HL-60 (cell line): ENCODE measurements at places on chromosomes 5 and 9.

- DNase-seq, result no peak
These were observed 21.8 kb downstream of the GLT6D1 start for GRCh38 chr9:135617538-135617900.

- DNase-seq, result peak; percentile 12
These were observed 7.3 kb upstream of the RHOBTB3 start for GRCh38 chr5:95723632-95724369.

DNA sequence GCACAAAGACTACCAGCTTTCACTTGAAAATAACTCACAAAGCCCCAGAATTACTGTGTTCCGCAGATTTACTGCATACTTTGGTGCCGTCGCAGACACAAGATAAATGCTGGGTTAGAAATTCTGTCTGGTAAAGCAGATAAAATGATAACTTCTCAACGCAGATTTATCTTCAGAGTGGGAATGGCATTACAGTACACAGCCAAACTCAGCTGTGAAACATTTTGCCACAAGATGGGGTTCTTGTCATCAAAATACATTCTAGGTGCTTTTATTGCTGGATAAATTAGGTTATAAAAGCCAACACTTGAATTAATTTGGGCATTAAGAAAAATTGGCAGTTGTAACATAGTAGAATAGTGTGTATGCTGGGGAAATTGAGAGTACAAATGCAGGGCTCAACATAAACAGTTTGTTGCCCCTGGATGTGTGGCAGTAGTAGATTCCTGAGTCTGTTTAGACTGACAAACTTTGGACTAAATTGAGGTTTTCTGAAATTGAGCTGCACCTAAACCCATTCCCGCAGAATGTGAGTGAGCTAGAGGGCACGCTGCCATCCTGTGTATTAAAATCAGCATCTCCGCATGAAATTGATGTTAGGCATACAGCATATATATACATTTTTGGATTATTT, 61.1 kb downstream of the LMNB1 start:
- no peak for DNase-seq

DNA sequence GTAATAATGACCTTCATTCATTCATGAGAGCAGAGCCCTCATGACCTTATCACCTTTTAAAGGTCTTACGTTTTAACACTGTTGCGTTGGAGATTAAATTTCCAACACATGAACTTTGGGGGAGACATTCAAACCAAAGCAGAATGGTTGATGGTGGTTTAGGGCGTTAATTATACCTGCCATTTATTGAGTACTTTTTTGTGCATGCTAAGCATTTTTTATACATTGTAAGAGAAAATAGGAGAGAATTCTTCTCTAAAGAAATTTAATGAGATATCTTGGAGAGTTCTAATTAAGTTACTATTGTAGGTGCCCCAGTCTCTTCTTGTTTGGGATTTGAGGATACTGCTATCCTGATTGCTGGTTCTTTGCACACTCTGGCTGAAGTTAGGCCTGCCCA, 12.4 kb downstream of the AP3S1 start:
- DNase-seq, result no peak

DNA sequence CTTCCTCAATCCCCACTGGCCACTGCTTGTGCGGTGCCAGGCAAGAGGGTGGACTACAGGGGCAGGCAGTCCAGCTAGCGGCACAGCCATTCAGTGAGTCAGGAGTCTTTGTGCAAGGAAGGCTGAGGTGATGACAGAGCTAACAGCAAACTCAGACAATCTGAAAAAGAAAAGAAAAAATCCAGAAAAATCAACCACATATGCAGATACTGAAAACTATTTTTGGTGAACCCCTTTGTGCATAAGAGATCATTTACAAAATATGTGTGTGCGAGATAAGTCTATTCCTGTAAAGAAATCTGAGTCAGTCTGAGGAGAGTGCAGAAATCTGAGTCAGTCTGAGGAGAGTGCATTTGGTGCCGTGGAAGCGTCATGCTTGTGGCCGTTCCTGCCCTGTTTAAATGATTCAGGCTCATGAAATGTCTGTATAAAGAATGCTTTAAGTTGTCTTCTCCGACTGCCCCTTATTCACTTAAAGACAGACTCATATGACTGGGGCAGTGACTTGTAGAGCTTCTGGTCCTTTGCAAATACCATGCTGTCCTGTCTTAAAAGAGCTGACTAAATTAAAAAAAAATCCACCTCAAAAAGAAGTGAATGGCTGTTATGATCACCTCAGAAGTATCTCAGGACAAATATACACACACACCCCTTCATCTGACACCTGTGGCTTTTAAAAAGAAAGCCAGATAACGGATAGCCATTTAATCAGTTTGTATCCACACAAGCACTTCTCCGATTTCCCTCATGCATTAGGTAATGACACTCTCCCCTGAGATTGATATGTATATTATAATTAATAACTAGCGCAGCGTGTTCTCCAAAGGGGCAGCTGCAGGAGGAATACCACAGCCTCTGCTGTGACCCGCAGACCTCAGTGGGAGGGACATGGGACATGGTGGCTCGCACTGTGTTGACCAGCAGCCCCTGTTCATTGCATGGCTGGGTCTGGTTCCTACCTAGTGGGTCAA, 47.3 kb downstream of the TRIO start:
- no peak for DNase-seq

DNA sequence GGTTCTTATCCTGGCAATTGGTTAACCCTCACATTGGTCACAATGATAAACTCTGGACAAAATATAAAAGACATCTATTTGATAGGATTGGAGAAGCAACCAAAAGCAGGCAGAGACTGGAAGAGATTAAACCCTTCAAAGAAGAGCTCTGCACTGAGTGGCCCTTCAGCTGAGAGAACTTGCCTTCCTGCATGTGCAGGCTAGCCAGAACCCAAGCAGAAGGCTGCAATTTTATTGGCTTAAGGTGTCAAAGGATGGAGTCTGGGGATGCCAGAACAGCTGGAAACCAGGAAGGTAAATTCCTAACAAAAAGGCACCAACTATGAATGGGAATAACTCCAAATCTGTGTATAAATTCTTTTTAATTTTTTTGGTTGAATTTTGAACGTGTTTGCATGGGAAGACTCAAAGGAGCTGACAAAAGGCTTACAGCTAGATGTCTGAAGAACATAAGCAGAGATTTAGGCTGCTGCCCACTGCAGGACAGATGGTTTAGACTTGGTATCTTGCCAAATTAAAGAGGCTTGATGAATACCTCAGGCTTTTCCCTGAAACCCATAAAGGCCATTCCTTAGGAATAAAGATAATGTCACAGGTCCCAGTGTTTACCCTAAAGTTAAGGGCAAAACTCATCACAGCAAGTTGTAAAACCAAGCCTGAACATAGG, 66.3 kb downstream of the NR2F1 start:
- no peak for DNase-seq

DNA sequence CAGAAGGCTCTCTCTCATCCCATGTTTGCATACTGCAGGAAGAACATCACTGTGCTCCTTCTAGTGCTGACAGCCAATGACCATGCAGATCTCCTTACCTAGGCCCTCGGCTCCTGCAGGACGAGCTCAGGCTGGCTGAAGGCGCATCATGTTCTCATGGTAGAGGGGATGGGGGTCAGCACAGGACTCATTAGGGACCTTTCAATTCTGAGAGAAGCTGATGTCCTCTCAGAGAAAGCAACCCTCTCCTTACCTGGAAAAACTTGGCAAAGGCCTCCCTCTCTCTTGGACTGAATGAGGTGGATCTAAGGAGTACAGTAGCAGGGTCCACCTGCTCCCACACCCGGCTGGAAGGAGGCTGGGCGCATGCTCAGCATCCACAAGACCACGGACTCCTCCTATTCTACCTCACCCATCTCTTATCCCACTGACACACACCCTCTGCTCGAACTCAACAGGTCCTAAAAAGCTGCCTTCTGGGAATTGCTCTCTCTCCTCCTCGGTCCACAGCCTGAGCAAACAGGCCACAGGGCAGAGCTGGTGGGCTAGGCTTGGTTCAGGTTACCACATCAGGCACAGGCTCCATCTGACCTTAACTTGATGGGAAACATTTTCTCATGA, 2.9 kb downstream of the IPPK start:
- DNase-seq, result no peak

DNA sequence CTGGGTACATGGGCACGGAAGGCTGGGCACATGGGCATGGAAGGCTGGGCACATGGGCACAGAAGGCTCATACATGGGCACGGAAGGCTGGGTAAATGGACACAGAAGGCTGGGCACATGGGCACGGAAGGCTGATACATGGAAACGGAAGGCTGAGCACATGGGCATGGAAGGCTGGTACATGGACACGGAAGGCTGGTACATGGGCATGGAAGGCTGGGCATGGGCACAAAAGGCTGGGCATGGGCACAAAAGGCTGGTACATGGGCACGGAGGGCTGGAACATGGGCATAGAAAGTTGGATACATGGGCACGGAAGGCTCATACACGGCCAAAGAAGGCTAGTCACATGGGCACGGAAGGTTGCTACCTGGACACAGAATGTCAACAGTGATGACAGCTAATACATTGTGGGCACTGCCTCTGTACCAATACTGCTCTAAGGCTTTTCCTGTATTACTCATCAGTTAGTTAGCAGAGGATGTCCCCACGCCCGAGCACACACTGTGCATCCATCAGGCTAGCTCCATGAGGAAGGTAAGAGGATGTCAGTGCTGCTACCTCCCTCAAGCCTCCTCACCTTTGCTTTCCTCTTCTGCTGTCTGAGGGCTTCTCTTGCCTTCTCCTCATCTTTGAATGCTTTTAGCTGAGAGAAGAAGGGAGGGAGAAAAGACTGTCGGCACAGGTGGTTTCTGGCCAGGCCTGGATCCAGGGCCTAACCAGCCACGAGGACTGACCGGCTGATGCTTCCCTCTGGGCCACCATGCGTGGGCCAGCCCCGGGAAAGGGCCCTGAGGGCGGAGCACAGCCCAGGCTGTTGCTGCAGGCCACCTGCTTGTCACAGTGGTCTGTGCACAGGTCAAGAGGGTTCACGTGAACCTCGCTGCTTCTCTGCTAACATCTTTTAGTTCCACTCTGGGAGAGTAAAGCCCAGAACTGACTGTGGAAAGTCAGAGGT, 14.3 kb downstream of the GPX3 start:
- DNase-seq, result no peak

DNA sequence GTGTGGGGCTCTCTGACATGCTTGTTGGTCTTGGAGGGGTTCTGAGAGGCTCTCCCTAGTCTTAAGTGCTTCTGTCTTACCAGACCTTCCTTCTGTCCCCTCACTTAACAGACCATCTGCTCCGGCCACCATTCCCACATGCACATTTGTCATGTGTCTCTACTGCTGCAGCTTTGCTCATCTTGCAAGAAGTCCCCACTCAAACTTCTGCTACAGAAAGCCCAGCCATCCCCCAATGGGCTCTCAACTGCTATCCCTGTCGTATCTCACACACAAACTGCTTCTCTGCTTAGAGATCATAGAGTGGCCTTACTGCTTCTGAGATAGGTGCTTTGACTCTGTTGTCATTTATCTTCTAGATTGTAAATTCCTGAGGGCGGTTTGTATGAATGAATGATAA, 69.4 kb downstream of the NUP214 start:
- no peak for DNase-seq

GRCh38 chr5:177959315-177959714, 36.7 kb downstream of the PROP1 start:
- no peak for DNase-seq

GRCh38 chr5:145903113-145903512, 30.3 kb upstream of the GRXCR2 start:
- no peak for DNase-seq

DNA sequence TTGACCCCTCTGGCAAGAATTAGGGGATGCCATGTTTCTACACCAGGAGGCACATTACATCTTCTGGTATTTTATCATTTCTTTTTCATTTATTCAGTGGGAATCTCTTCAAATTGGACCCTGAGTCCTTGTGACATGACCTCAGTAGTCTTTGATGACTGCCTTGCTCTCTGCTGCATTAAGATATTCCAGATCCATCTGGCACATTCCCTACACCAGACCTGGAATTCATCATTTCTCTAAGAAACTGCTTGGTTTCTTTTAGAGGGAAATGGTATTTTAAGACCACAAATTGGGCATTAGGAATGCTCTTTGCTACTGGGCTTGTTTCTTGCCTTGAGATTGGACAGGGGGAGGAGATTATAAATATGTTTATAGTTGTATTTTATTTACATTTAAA, 61.0 kb downstream of the GALNT10 start:
- no peak for DNase-seq

GRCh38 chr9:1775230-1775629, 239.9 kb upstream of the SMARCA2 start:
- no peak for DNase-seq

GRCh38 chr5:5270958-5271785, 131.0 kb downstream of the ADAMTS16 start:
- DNase-seq, result no peak

- no peak for DNase-seq
These were observed 29.4 kb upstream of the ADAMTS2 start for GRCh38 chr5:179374506-179375235.

DNA sequence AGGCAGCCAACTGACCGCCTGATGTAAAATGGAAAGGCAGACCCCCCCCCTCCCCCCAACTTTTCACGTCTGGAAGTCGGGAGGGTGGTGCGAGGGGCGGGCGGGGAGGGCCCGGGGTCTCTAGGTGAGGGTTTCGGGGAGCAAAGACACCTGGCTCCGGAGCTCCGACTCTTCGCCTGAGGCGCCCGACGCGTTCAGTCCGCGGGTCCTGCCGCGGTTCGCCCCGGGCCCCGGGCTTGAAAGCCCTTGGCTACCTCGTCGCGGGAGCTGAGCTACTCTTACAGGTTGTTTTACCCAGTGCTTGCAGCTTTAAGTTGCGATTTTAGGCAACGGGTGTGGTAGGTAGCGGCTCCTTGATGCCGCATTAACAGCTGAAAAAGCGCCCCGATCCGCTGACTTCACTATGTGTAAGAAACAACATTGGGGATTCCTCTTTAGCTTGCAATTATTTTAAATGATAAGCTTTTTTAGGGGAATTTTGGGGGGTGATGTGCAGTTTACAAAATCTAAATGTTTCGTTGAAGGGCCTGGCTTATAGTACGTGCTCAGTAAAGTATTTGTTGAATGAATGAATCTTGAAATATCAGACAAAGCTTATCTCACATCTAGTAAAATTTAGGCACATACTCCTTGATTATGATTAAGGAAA, 722 bp downstream of the CDC42SE2 start:
- no peak for DNase-seq

DNA sequence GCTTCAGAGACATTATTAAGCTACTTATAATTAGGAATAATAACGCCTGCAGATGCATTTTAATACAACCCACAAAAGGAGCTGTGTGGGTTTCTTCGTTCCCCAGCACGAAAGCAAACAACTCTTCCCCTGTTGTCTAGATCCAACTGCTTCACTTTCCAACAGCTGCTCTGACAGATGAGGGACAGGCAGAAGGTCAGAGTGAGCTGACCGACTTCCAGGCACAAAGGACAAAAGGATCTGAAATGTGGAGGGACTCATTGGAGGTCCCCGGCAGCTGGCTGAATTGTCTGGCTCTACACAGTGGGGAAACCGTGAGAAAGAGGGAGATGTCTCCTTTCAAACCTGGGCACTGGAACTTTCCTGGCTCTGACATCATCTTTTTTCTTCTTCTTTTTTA, 79.1 kb upstream of the ALDH1B1 start:
- no peak for DNase-seq

GRCh38 chr5:175443514-175444059, 395 bp downstream of the DRD1 start:
- DNase-seq, result no peak
